ENCODE measurements at places on chromosomes 6 and 20. TPM values are rescaled to one million over a fixed set of nuclear protein-coding genes. Genes with fewer than 3 reads are reported as not detected.

Gene TRDN
- 328 TPM for total RNA-seq

Gene LAMA2
- total RNA-seq: 259 TPM

Gene VGLL2
- total RNA-seq: 13.1 TPM

Gene ADGRF1
- total RNA-seq: not detected

Gene SOX18
- total RNA-seq: 79.3 TPM

Gene SIRPB2
- total RNA-seq: 0.88 TPM

Gene IGF2R
- total RNA-seq: 68.3 TPM

Gene MCCD1
- total RNA-seq: not detected

Gene SULF2
- 24.7 TPM for total RNA-seq

Gene SYTL3
- total RNA-seq: 6.2 TPM

Gene TMEM151B
- total RNA-seq: 0.20 TPM

Gene ESR1
- 1.9 TPM for total RNA-seq

Gene ENTPD6
- 84.6 TPM for total RNA-seq

Gene TMEM244
- total RNA-seq: not detected

Gene ADAM33
- 3.8 TPM for total RNA-seq

Gene HAO1
- total RNA-seq: not detected

Gene ACSS1
- total RNA-seq: 80.0 TPM

Gene RIPOR2
- 5.7 TPM for total RNA-seq

Gene SIGLEC1
- total RNA-seq: 2.1 TPM

Gene TRAPPC3L
- total RNA-seq: not detected

Gene COL19A1
- total RNA-seq: 2.8 TPM

Gene C6orf15
- not detected for total RNA-seq

Gene GSTA2
- not detected for total RNA-seq

Gene IL17A
- total RNA-seq: not detected

Gene NHSL1
- 36.6 TPM for total RNA-seq

Gene ARMH2
- not detected for total RNA-seq

Gene FOXS1
- 1.8 TPM for total RNA-seq

Gene BPIFB1
- total RNA-seq: not detected

Gene LRRC73
- 1.8 TPM for total RNA-seq

Gene PANK2
- total RNA-seq: 21.5 TPM

Gene LSM2
- total RNA-seq: 20.2 TPM

Gene CST3
- 766 TPM for total RNA-seq

Gene SMLR1
- not detected for total RNA-seq

Gene MAFB
- total RNA-seq: 32.0 TPM

Gene SLA2
- 0.24 TPM for total RNA-seq

Gene BMP6
- 3.2 TPM for total RNA-seq

Gene CDH26
- total RNA-seq: 0.51 TPM

Gene TREM2
- total RNA-seq: 1.1 TPM

Gene CSE1L
- total RNA-seq: 40.1 TPM

Gene TBC1D32
- total RNA-seq: 4.6 TPM

Gene HUS1B
- 0.25 TPM for total RNA-seq

Gene FUT9
- total RNA-seq: not detected

Gene TBXT
- total RNA-seq: not detected

Gene SYCP2L
- total RNA-seq: 0.25 TPM

Gene TCP11
- not detected for total RNA-seq

Gene BPI
- not detected for total RNA-seq

Gene RIPPLY2
- not detected for total RNA-seq

Measured in heart right ventricle (tissue), 16 donors.